Metanephros (tissue), 2 donors: ENCODE measurements at places on chromosomes 3 and 15. TPM values are rescaled to one million over a fixed set of nuclear protein-coding genes. Genes with fewer than 3 reads are reported as not detected.

The ATP6V1A gene
- 87.5 TPM for total RNA-seq

The LRTM1 gene
- total RNA-seq = 16.1 TPM

The B3GALNT1 gene
- total RNA-seq = 38.1 TPM

The ARL14 gene
- not detected for total RNA-seq

The GRM2 gene
- total RNA-seq = 0.53 TPM

The FETUB gene
- not detected for total RNA-seq

The AMIGO3 gene
- 0.41 TPM for total RNA-seq
